ENCODE measurements at places on chromosomes 2 and 18. TPM values are rescaled to one million over a fixed set of nuclear protein-coding genes. Genes with fewer than 3 reads are reported as not detected.

DNA sequence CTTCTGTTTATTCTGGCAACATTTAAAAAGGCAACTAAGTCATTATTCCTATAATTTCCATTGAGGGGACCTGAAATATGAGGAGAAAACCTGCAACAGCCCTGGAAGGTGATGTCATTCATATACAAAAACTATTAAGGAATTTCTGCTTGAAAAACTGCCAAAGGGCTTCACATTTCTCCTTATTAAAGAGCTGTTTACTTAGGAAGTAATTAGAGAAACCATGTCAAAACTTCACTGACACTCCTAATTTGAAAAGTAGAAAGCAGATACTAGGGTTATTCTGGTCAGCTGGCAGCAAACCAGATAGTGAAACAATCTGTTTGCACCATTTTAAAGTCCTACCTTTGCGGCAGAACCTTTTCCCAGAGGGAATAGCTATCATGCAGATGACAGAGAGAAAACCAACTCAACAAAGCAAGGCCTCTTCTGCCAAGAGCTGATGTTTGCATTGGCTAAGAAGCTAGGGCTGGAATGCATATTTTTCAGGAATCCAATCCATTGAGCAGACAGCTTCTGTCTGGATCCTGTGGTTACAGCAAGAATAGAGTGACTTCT lies 592.2 kb upstream of the SYT4 start:
- no peak overlapping the region for H3K4me3 ChIP-seq
- H3K36me3 ChIP-seq: no peaks in the 10 kb centered on the region
- H3K27me3 ChIP-seq: no peaks in the 10 kb centered on the region
- no peak overlapping the region for H3K27ac ChIP-seq
- H3K4me1 ChIP-seq: peaks cover 7% of the 10 kb centered on the region

DNA sequence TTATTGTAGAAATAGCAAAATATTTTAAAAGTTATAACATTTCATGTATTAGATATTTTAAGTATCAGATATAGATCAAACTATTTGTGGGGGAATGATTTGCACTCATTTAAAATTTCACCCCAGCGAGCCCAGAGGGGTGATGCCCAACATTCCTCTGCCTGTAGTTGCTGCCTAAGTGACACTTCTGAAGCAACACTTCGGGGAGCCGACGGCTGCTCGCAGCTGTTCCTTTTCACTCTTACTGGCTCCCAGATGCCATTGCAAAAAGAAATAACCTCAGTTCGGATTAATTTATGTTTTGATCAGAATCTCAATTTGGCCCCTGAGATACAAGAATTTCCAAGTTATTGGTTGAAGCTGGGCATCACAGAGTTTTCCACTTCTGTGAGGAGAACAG lies 603.8 kb downstream of the PLCL1 start:
- DNase-seq: no peak
- no peaks in the 10 kb centered on the region for H3K4me1 ChIP-seq
- H3K27ac ChIP-seq: no peak overlapping the region
- H3K4me3 ChIP-seq: no peak overlapping the region
- no peaks in the 10 kb centered on the region for H3K27me3 ChIP-seq
- H3K36me3 ChIP-seq: no peaks in the 10 kb centered on the region

DNA sequence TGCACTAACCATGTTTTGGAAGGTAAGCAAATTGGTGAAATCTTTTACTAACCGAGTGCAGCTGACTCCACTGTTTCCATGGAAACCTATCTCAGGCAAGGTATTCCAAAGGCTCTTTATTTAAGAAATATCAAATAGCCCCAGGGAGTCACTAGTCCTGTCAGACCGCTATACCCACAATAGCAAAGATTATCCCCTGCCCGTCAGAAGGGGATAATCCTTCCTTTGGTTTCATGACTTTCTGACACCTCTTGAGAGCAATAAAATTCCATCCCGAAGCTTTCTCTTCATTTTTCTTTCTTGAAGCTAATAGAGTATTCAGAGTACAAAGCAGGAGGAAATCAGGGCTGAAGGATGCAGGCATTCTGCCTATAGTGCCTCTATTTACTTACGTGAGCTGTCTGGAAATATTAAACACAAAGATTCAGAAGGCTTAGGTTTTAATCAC lies 34.7 kb upstream of the MAP2 start:
- no peaks in the 10 kb centered on the region for H3K36me3 ChIP-seq
- no peaks in the 10 kb centered on the region for H3K4me1 ChIP-seq
- no peaks in the 10 kb centered on the region for H3K27me3 ChIP-seq
- no peak overlapping the region for H3K27ac ChIP-seq

DNA sequence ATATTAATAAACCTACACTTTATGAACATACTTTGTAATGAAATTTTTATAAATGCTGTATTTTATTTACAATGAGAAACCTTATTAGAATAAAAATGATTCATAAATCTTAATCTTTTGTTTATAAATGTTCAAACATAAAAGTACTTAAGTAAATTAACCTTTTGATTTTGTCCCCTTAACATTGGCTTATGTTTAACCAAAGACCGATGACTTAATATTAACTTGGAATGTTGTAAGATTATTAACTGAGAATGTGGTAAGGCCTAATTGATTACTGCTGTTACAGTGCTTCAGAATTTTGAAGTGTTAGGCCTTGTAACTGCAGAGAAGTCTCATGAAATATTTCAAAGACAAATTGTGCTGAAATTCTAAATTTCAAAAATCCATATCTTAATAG lies 5.7 kb downstream of the CPS1 start:
- H3K4me3 ChIP-seq: no peak overlapping the region
- H3K27ac ChIP-seq: no peak overlapping the region
- no peaks in the 10 kb centered on the region for H3K36me3 ChIP-seq
- H3K4me1 ChIP-seq: no peaks in the 10 kb centered on the region
- DNase-seq: no peak

DNA sequence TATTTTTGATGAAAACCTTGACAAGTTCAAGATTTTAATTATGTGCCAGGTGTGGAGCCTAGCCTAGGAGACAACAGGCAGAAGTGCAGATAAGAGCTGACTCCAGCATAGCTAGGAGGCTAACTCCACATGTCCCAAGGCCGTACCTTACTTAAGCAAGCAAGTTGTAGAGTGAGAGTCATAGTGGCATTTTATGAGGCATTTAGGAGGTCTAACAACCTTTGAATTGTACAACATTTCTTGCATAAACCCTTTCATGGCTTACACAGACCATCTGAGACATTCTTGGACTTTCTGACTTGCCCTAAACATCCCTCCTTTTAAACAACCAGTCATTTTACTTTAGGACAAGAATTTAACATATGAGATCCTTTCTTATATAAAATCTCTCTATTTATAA lies 8.3 kb upstream of the SUCLG1 start:
- DNase-seq: no peak
- no peaks in the 10 kb centered on the region for H3K4me1 ChIP-seq

SLC11A1 gene
- 22.1 TPM for total RNA-seq

RMC1 gene
- total RNA-seq: 17.2 TPM

SPEG gene
- 90.8 TPM for total RNA-seq

KCNG3 gene
- not detected for total RNA-seq

ANKAR gene
- 4.9 TPM for total RNA-seq

EFR3B gene
- 10.8 TPM for total RNA-seq

PPIL3 gene
- total RNA-seq: 6.1 TPM

CXCR1 gene
- total RNA-seq: 0.51 TPM

RBBP8 gene
- total RNA-seq: 7.6 TPM

SPC25 gene
- 1.9 TPM for total RNA-seq

Data from right atrium auricular region (tissue), 2 donors.